ENCODE measurements at places on chromosomes 2 and 18.

DNA sequence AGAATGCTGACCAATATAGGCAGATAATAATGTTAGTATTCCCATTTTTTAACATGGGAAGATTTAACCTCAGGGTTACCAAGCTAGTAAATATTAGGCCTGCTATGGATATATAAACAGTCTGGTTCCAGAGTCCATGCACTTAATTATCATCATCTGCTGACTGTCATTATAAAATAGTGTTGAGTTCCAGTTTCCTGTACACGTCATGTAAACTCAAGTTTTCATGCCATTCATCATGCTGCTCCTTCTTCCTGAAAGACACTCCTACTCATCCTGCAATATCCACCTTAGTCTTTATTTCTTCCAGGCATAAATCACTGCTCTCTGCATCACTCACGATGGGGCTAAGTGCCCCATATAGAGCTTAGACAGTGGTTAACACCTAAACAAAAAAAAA is 420.8 kb upstream of the SPHKAP start:
- no peak for DNase-seq

GRCh38 chr2:199111458-199111857 is 346.3 kb downstream of the SATB2 start:
- DNase-seq, result no peak

DNA sequence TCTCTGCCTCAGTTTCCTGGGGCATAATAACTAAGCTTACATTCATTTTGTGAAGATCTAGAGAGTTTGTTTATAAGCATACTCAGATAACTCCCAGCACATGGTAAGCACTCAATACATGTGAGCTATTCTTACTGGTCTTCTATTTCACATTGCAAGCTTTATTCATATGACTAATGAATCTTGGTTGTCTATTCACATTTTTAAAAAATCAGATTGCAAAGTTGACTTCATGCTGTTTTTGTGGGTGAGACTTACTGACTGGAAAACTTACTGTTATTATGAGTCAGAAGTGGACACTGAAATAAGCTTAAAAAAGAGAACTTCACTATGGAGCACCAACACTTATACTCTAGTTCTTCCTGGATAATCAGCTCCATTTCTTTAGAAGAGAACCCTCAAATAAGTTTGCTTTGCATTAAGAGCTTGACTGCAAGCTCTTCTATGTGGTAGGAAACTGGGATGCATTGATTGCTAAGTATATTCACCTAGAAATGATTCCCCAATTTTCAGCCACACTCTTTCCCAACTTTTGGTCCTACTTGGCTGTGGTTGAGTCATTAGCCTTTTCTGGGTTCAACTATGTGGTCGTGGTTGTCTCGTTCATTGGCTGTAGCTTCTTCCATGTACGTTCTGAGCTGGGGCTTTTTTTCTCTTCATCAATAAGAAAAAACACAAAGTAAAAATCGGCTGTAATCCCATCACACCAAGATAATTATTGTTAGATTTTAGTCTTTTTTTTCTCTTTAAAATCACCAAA is 29.5 kb upstream of the RBMS1 start:
- DNase-seq, result no peak

DNA sequence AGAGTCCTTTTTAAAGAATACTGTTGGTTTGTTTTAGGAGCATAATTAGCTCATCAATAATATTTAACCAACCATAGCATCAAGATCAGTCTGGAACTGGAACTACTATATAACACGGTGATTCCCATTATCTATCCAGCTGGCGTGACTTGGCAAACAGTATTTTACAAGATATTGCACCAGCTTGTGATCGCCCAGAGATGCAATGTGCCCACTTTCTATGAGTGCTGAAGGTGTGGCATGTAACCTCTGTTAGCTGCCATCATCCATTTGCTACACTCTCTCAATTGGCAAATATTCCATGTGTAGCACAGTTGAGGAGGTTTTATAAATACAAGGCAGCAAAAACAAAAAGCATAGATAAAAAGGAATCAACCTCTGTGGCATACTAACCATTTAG is 64.9 kb downstream of the FIGN start:
- DNase-seq, result peak; percentile 25

GRCh38 chr2:10716581-10716980 is 4.8 kb upstream of the ATP6V1C2 start:
- DNase-seq, result no peak

GRCh38 chr2:137937778-137938177 is 26.5 kb upstream of the HNMT start:
- no peak for DNase-seq

GRCh38 chr2:206482123-206482522 is 38.8 kb downstream of the ADAM23 start:
- no peak for DNase-seq

DNA sequence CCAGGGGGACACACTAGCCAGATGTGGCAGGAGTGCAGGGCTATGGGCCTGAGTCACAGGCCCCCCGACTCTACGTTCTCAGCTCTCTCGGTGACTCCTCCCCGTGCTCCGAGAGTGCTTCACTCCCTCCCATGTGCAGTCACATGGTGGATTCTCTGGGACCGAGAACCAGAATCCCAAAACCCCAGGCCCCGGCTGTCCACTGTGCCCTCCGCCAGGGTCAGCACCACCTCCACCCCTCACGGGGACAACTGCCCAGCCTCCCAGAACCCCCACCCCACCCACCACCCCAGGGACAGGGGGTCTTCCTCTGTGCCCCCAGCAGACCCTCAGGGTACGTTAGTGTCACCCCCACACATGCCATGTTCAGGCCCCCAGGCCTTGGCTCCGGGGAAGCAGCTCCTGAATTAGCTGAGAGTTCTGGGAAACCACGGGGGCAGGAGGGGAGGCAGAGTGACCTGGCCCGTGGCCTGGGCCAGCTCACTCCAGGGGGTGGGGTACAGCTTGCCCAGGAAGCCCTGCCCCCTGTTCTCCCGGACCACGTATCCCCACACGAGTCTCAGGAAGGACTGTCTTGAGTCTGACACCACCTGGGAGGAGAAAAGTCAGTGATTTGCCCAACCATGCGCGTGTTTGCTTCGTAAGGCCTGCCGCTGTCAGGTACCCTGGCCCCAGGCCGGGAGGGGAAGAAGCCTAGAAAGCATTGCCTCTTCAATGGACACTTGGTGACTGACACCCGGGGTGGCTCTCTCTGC is 4.4 kb downstream of the RAMP1 start:
- no peak for DNase-seq

DNA sequence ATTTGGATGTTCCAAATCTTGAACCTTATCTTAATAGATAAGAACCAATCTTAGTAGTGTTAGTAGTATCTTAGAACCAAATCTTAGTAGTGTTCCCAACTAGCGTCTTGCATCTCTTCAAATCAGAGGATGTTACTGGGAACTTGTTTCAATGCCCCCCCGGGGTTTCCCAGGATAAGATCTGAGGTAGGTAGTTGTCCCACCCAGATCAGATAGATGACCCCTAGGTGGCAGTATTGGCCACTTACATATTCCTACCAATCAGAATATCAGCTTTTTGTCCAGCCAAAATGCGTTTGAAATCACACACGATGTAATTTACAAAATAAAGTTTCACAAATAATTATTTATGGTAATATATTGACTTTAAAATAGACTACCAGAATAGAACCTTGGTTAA is 314.8 kb downstream of the MBD2 start:
- DNase-seq, result no peak

DNA sequence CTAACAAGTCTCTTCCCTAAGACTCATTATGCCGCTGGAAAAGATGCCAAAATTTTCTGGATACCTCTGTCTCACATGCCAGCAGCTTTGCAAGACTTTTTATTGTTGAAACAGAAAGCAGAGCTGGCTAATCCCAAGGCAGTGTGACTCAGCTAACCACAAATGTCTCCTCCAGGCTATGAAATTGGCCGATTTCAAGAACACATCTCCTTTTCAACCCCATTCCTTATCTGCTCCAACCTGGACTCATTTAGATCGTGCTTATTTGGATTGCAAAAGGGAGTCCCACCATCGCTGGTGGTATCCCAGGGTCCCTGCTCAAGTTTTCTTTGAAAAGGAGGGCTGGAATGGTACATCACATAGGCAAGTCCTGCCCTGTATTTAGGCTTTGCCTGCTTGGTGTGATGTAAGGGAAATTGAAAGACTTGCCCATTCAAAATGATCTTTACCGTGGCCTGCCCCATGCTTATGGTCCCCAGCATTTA is 26.3 kb downstream of the DHRS9 start:
- no peak for DNase-seq

- no peak for DNase-seq
These were observed 253.0 kb downstream of the DCDC2C start for GRCh38 chr2:3956406-3956805.

DNA sequence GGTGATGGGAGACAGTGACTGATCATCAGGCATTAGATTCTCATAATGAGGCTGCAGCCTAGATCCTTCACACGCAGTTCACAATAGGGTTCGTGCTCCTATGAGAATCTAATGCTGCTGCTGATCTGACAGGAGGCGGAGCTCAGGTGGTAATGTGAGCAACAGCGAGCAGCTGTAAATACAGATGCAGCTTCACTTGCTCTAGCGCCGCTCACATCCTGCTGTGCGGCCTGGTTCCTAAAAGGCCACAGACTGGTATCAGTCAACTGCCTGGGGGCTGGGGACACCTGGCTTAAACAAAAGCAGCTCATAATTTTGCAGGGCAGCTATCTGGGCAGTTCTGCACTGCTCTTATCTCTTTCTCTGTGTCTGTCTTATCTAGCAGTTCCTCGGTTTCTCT is 20.4 kb upstream of the CD226 start:
- no peak for DNase-seq

DNA sequence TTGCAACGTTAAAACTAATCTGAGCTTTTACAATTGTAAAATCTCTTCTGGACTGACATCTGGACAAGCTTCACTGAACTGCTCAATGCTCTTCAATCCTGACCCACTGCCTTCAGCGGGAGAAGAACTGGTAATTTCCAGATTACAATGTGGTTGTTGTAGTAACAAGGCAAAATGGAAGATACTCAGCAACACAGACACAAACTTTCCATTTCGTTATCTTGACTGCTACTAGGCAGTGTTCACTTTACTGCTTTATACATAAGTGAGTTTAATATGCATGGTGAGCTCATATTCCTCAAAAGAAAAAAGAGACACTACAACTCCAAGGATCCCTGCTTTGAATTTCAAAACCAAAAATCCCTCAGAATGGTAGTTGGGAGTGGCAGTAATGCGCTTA is 51.9 kb downstream of the GRB14 start:
- no peak for DNase-seq

DNA sequence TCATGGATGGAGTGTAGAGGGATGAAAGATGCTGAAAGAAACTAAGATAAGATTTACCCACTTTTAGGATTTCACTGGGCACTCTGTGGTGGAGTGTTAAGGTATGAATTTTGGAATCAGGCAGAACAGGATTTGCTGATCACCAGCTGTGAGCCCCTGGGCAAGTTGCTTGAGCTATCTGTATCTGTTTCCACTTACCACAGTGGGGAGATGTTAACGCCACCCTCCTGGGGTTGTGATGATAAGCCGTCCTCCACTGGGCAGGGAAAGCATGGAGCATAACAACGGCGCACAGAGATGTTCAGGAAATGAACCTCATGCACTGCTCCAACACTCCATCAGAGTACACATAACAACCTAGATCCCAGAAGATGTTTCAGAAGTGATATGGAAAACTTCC is 160.6 kb downstream of the MTCL1 start:
- DNase-seq, result no peak

DNA sequence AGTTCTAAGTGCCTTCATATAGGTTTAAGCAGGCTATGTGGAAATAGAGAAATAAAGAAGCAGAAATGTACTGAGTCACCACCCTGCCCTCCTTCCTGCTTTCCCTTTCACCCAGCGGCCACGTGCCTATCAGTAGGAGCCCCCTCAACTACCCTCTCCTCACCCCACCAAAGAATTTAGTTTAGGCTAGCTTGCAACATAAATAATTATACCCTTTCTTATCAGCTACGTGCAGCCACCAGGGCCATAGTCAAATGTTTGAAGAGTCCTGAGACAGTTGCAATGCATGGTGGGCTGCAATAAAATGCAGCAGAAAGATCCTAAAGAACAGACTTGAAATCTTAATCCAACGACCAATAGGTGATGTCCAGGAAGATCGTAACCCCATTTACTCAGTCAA is 101.2 kb downstream of the RTP5 start:
- DNase-seq, result no peak

DNA sequence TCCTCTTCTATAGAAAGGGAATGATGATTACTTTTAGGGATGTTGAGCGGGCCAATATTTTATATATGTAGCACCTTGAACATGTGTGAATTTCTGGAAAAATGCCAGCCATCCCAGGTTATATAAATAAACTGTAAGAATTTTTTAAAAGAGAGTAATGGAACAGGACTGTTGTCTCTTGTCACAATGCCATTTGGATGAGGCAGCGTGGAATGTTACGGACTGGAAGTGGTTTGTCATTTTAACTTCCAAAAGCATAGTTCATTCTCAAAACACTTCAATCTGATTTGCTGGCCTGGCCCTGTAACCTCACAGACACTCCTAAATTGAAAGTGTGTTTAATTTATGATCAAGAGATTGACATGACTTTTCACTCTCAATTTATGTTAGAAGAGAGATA is 70.8 kb downstream of the TPGS2 start:
- DNase-seq, result no peak

GRCh38 chr18:23198217-23198845 is 63.0 kb downstream of the CABLES1 start:
- DNase-seq, result no peak

- peak; percentile 27 for DNase-seq
These were observed 2.8 kb upstream of the TANC1 start for GRCh38 chr2:158965641-158966040.

- peak; percentile 93 for DNase-seq
These were observed 47.7 kb downstream of the OSBPL6 start for GRCh38 chr2:178241844-178242551.

GRCh38 chr2:85309699-85310321 is 18.0 kb downstream of the TGOLN2 start:
- DNase-seq, result peak; percentile 73

DNA sequence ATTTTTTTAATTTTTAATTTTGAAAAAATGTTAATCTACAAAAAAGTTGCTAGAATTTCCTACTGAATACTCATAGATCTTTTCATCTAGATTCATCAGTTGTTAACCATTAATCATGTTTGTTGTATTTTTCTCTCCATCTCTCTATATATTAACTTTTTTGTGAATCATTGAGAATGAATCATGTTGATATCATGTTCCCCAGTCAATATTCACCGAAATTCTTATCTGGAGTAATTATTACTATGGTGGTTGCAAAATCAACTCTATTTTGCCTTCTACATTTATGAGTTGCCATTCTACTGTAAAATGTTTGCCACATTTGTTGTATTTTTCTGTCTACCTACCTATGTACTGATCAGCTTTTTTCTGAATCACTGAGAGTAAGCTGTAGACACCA is 154.0 kb downstream of the SPP2 start:
- no peak for DNase-seq

GRCh38 chr2:19859565-19859964 is 42.2 kb downstream of the TTC32 start:
- DNase-seq, result no peak

All from NCI-H446 (cell line).